ENCODE measurements at places on chromosomes 2 and 18. TPM values are rescaled to one million over a fixed set of nuclear protein-coding genes. Genes with fewer than 3 reads are reported as not detected.

- no peak for DNase-seq
Observed at GRCh38 chr2:64212801-64213321, 68.6 kb upstream of the PELI1 start.

ELOA2 gene
- polyA plus RNA-seq: not detected

DNA sequence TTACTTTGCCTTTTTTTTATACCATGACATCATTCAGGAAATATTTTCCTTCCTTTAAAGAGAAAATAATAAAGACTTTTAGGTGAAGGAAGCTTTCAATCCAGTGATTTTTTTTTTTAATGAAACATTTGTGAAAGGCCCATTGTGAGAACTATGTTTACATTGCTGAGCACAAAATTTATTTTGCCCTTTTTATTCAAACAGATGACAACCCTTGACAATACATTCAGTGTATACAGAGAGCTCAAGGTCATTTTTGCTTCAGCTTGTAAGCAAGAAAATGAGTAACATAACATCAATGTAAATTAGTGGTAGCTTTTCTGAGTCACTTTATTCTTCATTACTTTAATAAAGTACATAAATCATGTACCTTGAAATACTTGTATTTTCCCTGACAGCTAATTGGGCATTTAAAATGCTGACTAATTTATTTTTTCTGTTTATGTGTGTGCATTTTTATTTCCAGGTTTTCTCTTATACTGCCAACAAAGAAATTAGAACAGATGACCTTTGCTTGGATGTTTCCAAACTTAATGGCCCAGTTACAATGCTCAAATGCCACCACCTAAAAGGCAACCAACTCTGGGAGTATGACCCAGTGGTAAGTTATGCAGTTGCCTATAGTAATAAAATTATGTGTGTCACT is 121.6 kb downstream of the GALNT1 start:
- no peak for DNase-seq

DNA sequence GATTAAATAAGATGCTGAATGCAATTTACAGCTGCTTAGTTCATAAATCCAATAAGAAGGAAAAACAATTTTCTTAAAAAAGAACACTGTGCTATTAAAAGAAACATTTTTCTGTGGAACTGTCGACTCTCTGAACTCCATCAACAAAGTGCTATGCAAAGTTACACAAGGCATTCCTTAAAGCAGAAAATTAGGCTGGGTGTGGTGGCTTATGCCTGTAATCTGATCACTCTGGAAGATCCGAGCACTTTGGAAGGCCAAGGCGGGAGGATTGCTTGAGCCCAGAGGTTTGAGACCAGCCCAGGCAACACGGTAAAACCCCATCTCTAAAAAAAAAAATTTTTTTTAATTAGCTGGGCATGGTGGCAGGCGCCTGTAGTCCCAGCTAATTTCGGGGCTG is 13.0 kb downstream of the MCM6 start:
- no peak for DNase-seq

DNA sequence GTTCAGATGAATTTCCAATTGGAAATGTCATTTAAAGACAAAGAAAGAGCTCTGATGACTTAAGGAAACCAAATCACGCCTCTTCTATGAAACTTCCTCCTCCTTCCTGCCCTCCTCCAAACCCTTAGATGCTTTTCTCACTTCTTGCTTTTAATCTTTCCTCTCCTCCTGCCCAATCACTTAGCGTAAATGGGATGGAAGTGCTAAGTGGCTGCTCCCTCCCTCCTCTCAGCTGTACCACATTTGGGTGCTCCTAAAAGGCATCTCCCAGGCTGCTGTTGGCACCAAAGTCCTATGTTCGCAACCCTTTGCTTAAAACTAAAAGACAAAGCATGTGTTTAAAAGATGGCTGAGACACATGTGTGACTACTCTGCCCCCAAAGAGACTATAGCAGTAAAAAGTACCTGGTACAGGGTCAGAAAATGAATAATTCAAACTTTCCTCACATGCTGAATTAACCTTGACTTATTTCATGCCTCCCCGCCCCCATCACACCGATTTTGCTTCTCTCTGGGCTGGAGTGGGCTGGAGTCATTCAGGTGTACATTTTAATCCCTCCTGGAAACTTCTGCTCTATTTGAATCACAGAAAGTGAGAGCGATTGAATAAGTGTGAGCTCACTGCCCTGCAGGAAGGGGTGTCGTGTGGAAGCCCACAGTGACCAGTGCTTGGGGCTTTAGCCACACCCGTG is 59.2 kb upstream of the KLF7 start:
- no peak for DNase-seq

DNA sequence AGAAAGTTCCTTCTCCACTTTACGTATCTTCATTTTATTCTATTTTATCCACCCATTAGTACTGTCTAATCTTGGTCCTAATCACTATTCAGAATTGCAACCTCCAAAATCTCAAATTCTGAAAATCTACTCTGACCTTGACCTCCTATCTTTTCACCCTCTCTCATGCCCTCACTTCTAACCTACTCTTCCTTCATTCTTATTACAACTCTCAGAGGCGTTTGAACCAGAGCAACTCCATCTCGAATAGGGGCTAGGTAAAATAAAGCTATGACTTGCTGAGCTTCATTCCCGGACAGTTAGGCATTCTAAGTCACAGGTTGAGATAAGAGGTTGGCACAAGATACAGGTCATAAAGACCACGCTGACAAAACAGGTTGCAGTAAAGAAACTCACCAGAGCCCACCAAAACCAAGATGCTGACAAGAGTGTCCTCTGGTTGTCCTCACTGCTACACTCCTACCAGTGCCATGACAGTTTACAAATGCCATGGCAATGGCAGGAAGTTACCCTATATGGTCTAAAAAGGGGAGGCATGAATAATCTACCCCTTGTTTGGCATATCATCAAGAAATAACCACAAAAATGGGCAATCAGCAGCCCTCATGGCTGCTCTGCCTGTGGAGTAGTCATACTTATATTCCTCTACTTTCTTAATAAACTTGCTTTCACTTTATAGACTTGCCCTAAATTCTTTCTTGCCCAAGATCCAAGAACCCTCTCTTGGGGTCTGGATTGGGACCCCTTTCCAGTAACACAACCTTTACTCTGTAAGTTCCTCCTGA is 11.4 kb downstream of the CCDC88A start:
- DNase-seq: no peak

GRCh38 chr2:8679567-8679826 is 2.4 kb upstream of the ID2 start:
- no peak for DNase-seq

TXNDC2 gene
- not detected for polyA plus RNA-seq

DNA sequence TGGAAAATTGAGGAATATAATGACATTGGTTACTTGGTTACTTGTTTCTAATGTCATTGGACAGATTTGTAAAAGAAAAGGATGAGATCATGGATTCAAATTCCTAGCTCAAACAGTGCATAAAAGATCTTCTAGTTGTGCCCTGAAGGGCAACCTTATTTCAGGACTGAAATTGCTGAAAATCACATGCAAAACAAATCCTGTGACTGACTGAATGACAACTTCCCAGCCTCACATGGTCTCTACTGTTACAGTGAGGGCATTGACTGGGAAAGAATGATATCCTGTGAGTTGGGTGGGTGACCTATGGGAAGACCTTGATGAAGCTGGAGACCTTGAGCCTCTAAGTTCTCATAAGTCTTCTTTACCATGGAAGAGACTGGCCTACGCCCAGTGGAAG is 90.4 kb upstream of the HAAO start:
- DNase-seq: no peak

DNA sequence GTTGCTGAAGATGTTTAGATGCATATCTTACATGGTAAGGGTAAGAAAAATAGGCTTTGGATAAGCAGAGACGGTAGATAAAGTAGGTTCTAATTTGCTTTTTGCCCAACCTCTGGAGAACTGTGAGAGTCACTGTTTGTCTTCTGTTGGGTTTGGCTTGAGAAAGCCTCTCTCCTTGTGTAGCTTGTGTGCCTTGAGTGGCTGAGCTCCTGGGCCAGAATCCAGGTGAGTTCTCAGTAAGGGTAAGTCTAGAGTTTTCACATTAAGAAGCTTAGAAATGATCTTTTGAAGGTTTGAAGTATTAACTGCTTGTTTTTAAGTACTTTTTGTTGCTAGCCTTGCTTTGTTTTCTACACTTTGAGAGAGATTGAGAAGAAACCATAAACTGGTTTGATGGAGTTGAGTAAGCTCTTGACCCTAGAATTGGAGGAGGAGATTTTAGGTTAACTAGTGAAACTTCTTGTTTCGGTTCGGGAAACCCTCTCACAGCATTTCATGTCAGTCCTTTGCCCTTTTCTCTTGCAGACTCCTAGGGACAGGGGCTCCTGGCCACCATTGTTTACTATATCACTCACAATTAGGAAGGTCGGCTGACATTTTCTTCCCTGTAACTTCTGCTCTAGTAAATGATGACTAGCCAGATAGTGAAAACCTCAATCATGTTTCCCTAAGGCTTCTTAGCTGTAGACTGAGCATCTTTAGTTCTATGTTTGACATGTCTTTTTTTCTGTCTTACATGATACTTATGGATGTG is 26.0 kb downstream of the MAP4K4 start:
- DNase-seq: no peak

- DNase-seq: no peak
Observed at GRCh38 chr2:38722271-38723061, 28.7 kb downstream of the SRSF7 start.

ANKRD30BL gene
- not detected for polyA plus RNA-seq

GRCh38 chr2:235286622-235287374 is 207.0 kb upstream of the AGAP1 start:
- no peak for DNase-seq

DNA sequence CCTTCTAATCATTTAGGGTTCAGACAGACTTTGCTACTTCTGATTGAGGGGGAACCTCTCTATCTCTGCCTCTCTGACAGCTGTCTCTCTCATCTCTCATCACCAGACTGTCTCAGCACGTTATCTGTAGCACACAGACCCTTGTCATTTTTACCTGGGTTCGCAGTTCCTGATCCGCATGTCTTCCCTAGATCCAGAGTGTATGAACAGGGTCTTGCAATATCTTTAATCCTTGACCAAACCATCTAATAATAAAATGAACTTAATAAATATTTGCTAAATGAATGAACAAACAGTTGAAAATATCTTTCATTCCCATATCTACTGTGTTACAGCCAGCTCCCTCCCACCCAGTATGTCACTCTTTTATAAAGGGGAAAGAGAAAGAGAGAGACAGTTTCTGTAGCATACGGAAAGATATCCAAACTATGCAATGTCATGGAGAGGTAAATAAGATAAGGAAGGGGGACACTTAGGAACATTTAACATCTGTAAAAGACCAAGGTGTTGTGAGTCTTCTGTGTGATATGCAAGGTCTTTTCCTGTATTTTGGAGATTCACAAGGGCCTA is 507.6 kb downstream of the SUCLG1 start:
- DNase-seq: no peak

- no peak for DNase-seq
Observed at GRCh38 chr2:54503828-54504227, 47.7 kb downstream of the SPTBN1 start.

DNA sequence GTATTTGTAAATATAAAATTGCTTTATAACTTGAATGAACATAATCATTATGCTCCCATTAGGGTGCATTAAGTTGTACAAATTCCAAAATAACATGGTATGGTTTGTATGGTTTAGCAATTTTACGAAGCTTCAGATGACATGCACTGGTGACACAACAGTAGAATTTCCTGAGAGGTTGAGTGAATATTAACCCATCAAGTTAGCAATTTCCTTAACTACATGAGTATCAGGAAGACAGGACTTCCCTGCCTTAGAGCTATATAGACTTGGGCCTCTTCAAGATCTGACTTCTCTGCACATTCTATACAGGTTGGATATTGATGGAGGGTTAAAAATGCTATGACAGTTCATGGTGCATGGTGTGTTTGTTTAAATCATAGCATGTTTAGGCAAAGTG is 60.2 kb downstream of the ZC3H6 start:
- DNase-seq: no peak

- no peak for DNase-seq
Observed at GRCh38 chr18:12408247-12408869, 629 bp downstream of the PRELID3A start.

DNA sequence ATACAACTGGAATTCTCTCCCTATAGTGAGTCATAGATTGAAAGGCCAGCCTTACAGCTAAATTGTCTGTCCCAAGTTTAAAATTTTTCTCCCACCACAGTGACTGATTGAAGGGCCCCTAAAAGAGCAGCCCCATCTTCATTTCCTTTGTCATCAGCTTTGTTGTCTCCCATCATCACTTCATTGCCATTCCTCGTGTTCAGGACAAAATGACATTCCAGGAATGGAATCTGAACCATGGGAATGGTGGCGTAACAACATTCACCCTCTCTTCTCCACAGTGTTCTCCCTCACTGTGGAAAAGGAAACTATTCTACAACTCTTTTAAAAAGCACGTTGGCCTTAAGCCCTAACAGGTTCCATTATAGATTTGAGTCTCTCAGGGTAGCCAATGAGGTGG is 52.1 kb downstream of the PSTPIP2 start:
- no peak for DNase-seq

DNA sequence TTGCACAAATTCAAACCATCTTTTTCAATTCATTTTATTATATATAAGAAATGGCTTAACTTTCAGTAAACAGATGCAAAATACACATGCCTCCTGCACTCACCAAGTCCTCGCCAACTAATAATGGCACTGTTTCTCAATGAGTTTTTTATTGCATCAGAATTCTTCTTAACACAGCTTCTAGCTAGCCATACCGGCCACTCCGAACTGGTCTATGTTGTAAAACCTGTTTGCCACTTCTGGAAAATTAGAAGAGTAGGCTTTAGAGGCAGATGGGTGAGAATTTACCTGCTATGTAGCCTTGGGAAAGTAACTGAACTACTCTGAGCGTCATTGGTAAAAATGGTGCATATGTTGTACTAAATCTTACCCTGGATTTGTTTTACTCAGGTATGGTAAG is 100.6 kb upstream of the LHCGR start:
- no peak for DNase-seq

DNA sequence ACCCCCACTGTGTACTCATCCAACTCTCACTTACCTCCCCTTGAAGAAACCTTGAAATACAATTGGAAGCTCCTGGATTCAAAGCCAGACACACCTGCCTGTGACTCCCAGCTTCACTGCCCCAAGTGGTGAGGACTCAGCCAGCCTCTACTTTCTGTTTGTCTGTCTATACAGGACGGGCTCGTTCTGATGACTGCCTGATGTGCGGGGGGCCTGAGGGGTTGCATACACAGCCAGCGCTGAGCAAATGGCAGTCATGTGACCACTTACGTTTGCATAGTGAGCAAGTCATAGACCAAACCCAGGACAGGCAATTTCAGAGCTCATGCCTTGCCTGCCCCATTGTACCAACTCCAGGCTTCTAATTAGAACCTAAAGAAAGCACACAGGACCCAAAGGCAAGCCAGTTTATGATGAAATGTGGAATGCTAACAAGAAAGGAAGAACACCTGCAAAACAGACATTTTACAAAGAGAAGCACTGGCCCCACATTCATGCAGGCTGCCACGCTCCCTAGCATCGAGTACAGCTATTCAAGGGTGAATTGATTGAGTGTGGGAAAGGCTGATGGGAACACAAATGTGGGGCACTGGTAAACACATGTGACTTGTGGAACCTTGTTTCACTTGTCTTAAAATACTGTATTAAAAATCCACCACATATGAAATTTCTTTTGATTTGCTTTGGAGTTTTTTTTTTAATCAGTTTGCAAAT is 137.8 kb downstream of the LNPK start:
- no peak for DNase-seq

GRCh38 chr2:224523626-224524577 is 61.3 kb downstream of the CUL3 start:
- no peak for DNase-seq

Data from keratinocyte (primary cell).